ENCODE measurements at places on chromosomes 5 and 9.

DNA sequence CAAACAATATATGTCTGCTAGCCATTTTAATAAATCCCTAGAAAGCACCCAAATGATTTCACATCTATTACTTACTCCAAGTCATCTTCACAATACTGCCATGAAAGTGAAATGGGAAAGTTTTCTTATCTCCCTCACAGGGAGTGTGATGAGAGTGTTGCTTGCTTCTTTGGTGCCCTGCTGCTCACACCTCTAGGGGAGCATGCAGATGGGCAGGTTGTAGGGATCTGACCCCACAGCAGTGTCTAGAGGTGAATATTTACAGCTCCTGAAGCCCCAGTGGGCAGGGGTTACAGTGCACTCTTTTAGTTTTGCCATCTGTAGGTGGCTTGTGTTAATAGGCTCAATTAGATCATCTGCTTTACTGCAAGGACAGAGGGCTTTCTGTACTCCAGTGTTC is 173.2 kb downstream of the GABRG2 start:
- DNase-seq, result no peak

GRCh38 chr5:72294473-72294872 is 25.6 kb downstream of the MRPS27 start:
- DNase-seq, result no peak

DNA sequence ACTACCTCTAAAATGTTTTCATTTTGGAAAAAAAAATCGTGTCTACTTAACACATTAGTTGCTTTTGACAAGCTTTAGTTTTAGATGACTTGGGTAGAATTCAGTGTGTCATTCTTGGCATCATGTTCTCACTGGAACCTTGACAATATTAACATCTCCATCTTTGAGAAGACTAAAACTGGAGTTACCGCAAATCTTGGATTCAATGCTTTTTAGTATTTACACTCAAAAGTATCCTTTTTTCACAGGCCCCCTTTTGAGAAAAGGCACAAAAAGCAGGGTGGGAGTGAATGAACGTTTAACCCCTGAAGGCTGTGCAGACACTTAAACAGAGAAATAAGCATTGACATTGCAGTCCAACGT is 549.1 kb downstream of the CSNK1G3 start:
- DNase-seq, result no peak

GRCh38 chr9:132942541-132943182 is 1.8 kb downstream of the TSC1 start:
- DNase-seq, result peak; percentile 39

GRCh38 chr9:92860867-92861266 is 17.0 kb downstream of the ZNF484 start:
- no peak for DNase-seq

DNA sequence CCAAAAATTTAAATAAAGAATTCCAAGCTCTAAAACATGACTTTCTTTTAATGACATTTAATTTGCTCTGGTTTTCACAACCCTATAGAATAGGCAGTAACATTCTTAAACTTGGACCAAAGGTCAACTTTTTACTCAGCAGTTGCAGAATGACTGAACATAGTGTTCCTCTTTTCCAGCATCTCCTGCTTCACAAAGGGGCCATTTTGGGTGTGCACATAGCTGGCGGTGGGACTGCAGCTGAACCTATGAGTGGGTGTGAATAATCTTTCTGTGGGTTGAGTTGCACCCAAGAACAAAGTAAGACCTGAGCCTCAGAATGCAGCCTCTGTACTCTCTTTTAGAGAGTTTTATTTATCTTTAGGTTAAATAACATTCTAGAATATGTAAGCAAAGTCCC is 96.9 kb upstream of the HAPLN1 start:
- no peak for DNase-seq

DNA sequence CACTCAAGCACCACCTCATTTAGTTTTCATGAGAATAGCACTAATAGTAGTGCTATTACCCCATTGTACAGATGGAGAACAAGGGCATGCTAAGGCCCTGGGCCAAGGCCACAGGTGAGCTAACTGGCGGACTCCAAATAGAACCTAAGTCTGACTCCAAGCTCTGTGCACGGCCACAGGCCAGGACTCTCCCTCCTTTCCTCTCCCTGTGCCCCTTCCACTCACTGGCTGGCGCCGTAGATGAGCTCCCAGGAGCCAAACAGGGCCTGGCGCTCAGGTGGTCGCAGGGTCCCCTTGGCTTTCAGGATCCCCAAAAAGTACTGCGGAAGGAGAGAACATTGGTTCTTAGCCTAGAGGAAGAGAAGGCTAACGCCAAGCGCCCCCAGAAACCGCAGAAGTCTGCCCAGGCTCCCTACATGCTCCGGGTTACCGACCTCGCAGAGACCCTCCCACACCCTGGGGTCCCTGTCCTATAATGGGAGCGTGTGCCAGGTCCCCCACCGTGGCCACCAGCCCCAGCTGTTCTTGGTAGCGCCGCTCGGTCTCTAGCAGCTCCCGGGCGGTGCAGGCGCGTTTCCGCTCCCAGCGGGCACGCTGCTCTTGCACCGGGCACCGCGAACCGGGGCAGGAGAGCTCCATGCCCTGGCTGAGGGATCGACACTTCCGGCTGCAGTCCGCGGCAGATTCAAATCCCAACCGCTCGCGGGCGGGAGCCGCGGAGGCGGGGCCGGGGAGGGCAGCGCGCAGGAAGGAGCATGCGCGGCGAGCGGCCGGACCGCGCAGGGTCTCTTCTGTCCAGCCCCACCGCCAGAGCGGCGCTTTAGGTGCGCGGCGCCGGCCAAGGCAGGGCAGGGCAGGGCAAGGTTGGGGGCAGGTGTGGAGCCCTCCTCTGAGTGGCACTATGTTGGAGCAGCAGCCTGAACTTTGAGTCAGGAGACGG is at the start of gene ARHGEF39:
Gene ARHGEF39 (minus strand): TSS at position 665 of the 940 bp plus-strand sequence. CDS start 26 bp downstream, at position 639.
- DNase-seq, result peak; percentile 71

GRCh38 chr9:35827486-35827885 is 1.0 kb downstream of the FAM221B start:
- no peak for DNase-seq

DNA sequence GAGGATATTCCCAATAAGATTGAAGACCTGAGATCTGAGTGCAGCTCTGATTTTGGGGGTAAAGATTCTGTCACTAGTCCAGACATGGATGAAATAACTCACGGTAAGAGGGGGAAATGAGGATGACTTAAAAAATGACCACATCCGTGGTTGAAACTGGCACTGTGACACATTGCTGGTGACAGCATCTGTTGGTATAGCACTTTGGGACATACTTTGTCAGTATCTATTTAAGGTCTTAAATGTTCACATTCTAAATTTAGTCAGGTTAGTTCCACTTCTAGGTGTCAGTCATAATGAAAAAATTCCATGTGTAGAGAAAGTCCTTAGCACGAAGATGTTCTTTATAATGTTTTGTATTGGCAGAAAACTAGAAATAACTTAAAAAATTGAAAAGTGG is 70.9 kb downstream of the GAPVD1 start:
- no peak for DNase-seq

GRCh38 chr9:13377171-13377925 is 97.9 kb upstream of the MPDZ start:
- DNase-seq, result no peak

GRCh38 chr5:149412783-149413476 is 33.8 kb upstream of the IL17B start:
- no peak for DNase-seq

GRCh38 chr9:93112864-93113389 is 16.9 kb downstream of the CARD19 start:
- DNase-seq, result no peak

DNA sequence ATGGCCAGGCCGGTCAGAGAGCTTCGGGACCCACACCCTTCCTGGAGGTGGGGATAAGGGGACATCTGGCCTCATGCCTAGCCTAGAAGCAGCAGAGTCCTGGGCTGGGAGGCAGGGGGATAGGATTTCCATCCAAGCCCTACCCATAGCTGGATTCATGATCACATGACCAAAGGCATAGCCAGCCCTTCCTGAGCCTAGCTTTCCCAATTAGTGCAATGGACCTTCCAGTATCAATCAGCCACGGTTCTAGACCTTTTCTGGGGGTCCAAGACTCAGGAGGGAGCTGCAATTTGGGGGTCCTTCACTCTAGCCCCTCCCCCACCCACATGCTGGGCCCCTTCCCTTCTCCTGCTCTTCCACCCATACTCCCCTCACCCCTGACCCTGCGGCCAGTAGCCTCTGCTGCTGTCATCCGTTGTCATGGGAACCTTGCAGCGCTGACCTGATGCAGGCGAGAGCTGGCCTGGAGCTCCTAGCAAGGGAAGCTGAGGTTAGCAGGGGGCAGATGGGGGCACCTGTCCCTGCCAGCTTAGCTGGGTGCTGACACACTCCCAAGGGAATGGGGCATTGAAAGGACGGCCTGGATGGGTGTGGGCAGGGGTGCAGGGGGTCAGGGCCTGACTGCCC is 44.6 kb downstream of the CXXC5 start:
- DNase-seq, result no peak

GRCh38 chr9:95857124-95857523 is 18.4 kb upstream of the ERCC6L2 start:
- no peak for DNase-seq

DNA sequence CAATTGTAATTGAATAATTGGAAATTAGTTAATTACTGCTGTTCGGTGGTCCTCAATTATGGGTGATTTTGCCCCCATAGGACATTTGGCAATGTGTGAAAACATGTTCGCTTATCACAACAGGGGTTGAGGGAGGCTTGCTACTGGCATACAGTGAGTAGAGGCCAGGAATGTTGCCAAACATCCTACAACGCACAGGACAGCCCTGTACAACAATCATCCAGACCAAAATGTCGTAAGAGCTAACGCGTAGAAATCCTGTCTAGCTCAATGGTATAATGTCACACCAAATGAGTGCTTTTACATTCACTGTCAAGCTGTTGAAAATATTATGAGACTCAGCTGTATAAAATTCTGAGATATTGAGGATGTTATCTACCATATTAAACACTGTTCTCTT is 464.4 kb upstream of the TUSC1 start:
- no peak for DNase-seq

- DNase-seq, result no peak
These were observed 102.6 kb downstream of the XRCC4 start for GRCh38 chr5:83179966-83180365.

DNA sequence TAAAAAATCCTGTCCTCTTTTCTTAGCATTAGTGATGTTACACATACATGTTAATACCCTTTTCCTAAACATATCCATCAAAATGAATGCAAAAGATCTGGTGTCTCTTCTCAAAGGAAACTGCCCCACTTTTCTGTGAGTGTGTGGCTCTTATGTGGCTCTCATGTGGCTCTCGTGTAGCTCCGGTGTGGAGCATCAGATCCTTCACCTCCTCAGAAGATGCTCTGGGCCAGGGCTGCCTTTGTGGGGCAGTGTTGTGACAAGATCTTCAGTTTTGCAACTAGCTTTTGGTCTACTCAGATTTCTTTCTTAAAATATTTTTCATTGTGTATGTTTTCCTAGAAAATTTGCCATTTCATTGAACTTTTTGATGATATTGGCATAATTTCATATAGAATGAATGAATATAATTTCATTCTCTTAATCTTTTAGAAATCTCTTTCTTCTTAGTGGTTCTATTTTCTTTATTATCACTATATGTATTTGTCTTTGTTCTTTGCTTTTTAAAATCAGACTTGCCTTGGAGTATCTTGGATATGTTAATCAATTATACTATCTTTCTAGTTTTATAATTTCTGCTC is 19.4 kb downstream of the GARNL3 start:
- DNase-seq, result no peak

- DNase-seq, result no peak
These were observed 61.2 kb upstream of the TAF11L2 start for GRCh38 chr5:17436761-17437221.
